Left renal cortex interstitium (tissue), 4 donors: ENCODE measurements at places on chromosomes 1 and 21.

DNA sequence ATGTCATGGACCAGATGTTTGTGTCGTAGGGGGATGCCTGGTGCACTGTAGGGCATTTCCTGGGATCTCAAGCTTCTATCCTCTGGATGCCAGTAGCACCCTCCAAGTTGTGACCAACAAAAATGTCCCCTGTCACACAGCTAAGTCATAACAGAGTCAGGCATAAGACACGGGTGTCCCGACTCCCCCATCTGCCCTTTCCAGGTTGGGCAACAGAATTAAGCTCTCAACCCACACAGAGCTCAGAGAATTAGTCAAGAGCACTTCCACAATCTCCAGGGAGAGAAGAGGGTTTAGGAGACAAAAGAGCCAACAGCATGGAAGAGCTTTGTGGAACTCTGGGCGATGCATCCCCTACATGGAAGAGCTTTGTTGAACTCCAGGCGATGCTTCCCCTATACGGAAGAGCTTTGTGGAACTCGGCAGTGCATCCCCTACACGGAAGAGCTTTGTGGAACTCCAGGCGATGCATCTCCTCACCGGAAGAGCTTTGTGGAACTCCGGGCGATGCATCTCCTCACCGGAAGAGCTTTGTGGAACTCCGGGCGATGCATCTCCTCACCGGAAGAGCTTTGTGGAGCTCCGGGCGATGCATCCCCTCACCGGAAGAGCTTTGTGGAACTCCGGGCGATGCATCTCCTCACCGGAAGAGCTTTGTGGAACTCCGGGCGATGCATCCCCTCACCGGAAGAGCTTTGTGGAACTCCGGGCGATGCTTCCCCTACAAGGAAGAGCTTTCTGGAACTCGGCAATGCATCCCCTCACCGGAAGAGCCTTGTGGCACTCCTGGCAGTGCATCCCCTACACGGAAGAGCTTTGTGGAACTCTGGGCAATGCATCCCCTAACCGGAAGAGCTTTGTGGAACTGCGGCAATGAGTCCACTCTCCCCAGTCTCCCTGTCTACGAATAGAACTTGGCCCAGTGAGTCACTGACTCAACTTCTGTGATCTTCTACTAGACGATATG lies 422.7 kb downstream of the KIF26B start:
- DNase-seq = no peak

DNA sequence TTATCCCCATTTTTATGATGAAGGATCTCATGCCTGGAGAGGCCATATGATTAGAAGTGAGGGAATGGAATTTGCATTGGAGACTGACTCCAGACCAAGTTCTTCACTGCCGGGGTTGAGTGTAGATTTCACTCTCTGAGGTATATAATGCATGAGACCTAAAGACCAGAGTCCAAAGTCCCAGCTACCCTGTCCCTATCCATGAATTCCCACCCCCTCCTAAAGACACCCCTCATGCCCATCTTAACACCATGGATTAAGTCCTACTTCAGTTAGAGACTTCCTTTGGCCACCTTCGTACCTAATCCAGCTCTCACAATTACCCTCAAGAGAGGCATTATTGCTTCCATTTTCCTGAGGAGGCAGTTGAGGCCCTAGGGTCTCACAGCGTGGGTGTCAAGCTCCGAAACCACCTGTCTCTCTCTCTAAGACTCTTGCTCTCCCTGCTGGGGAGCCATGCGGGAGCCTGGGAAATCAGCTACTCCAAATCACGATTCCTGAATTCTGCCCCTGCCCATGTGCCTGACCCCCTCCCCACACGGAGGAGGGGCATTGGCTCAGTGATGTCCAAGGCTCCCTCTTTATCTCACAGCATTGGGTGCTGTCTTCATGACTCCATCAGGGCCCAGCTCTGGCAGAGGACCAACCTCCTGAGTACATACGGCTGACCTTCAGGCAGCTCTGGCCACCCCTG lies 11.7 kb upstream of the FOXO6 start:
- DNase-seq = no peak

GRCh38 chr1:150259758-150260669 lies 2.4 kb downstream of the CA14 start:
- no peak for DNase-seq

DNA sequence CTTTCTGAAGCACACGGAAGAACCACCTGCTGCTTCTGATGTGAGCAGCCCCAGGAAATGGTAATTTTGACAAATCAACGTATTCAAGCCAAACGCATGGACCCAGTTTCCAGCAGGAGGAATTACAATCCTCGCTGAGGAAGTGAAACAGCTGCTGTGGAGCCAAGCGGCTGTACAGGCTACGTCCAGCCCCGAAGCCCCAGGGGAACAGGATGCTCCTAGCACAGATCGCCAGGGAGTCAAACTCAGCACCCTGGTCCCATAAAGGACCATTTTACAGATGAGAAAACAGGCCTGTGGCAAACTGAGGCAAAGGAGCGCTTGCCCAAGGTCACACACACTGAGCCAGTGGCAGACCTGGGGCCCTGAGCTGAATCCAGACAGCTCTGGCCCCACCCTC lies 108.0 kb downstream of the PTPRU start:
- DNase-seq = no peak

DNA sequence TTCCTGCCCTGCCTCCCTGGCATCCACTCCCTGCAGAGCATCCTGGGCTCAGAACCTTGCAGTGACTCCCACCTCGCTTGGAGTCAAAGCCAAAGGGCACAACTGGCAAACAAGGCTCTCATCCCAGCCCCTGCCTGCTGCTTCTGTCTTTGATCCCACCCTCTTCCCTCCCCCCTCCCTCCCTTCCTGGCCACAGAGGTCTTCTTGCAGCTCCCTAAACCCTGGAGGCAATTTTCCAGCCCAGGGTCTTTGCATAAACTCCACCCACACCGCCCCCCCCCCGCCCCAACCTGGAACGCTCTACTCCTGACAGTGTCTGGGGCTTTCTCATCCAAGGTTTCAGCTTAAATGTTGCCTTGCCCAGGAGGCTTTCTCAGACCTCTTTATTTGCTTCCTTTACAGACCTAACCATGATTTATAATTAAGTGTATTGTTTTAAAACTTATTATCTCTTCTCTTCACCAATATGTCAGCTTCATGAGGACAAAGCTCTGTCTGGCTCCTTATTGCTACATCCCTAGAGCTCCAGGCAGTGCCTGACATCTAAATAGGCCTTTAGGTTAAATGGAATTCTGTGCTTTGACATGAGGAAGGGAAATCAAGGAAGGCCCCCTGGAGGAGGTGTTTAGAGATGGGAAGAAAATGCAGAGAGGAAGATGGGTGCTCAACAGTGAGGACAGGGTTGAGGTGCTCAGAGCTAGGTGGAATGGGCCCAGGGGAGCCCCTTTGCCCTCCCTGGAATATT lies 37.7 kb upstream of the PADI1 start:
- DNase-seq = no peak

GRCh38 chr1:9494936-9495758 lies 44.1 kb upstream of the SLC25A33 start:
- no peak for DNase-seq

- peak; percentile 51 for DNase-seq
Measured at GRCh38 chr21:34745557-34746255, 76.9 kb downstream of the CLIC6 start.

GRCh38 chr1:33535334-33535733 lies 62.9 kb downstream of the ZSCAN20 start:
- DNase-seq = no peak

DNA sequence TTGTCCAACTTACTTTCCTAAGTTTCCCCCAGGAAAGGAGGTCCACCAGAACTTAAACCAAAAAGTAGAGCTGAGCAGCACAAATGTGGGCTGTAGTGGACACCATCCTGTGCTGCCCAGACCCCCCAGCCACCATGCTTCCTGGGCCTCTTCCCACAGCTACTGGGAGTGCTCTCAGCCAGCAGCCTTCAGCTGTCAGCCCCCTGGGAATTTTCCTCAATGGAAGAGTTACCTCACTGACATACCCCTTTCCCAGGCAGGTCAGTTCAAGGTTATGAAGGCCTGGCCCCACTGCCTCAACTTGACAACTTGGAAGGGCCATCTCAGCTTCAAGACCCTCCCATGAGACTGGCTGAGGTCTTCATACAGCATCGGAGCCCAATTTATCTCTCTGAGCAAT lies 47.7 kb downstream of the CDCP2 start:
- no peak for DNase-seq

- no peak for DNase-seq
Measured at GRCh38 chr1:10665930-10666850, 130.3 kb downstream of the CASZ1 start.

DNA sequence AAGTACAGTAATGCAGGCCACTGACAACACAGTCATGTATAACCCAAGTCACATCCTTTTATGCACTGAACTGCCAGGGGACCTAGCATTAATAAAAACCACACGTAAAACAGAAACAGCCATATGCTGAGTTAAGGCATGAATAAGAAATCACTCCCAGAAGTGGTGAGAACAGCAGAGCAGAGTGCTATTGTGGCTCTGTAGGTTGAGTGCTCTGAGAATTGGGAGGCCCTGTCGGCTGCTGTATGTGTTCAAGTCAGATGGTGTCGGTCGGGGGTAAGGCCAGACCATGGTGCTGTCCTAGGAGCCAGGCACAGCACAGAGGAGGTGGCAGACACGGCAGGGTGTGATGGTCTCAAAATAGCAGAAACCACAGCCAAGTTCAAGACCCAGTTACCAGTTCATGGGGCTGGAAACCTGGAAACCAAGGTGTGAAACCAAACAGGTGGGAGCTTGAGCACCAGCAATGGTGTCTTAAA lies 126.6 kb upstream of the COA6 start:
- no peak for DNase-seq

GRCh38 chr1:65265651-65266351 lies 43.5 kb upstream of the DNAJC6 start:
- no peak for DNase-seq

GRCh38 chr1:241775021-241775420 lies 73.0 kb upstream of the EXO1 start:
- DNase-seq = no peak

DNA sequence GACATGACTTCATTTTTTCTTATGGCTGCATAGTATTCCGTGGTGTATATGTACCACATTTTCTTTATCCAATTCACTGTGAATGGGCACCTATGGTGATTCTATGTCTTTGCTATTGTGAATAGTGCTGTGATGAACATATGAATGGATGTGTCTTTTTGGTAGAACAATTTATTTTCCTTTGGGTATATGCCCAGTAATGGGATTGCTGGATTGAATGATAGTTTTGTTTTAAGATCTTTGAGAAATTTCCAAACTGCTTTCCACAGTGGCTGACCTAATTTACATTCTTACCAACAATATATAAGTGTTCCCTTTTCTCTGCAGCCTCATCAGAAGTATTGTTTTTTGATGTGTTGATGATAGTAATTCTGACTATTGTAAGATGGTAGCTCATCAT lies 361.7 kb upstream of the SGIP1 start:
- DNase-seq = no peak

DNA sequence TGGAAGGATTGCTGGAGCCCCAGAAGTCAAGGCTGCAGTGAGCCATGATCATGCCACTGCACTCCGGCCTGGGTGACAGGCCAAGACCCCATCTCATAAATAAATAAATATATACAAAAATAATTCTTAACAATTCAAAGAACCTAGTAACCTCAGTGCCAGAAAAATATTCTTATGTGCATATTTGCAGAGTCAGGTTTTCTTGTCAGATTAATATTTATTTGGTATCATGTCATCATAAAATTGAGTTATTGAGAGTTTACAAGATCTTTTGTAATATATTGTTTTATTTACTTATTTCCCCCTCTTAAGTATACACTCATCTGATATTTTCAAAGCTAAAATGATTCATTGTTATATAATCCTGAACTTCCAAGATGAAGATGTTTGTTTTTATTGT lies 24.5 kb upstream of the AGL start:
- no peak for DNase-seq

DNA sequence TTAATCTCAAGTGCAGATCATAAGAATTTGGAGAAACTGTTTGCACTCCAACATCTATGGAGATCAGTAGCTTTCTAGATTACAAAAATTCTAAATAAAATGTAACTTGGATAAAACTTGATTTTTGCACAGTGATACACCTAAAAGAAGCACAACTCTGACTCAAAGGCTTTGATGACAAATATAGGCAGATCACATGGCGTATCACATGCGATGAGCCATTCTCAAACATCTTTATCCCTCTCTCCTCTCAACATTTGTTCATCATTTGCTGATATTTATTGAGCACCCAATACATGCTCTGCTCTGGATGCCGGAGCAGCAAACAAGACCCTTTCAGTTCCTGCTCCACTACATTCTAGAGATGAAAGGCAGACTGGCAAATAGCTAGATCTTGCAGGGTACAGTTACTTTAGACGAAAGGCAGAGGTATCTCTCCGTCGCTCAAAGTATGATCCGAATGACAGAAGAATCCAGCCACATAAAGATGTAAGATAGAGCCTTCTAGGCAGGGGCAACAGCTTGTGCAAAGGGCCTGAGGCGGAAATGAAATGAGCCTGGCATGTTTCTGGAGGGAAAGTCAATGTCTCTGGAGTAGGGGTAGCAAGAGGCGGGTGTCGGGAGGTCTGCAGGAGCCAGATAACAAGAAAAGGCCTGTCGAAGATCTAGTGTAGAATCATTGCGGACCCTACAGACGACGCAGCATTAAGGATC lies 145.8 kb upstream of the ERRFI1 start:
- no peak for DNase-seq

GRCh38 chr1:30642391-30643120 lies 80.8 kb downstream of the MATN1 start:
- no peak for DNase-seq

- peak; percentile 46 for DNase-seq
Measured at GRCh38 chr21:36854391-36854790, 112.1 kb downstream of the HLCS start.

- DNase-seq = no peak
Measured at GRCh38 chr1:99745061-99745460, 21.4 kb downstream of the FRRS1 start.

- DNase-seq = no peak
Measured at GRCh38 chr1:2127187-2128145, 67.1 kb downstream of the FAAP20 start.

GRCh38 chr1:183719289-183719688 lies 66.2 kb upstream of the APOBEC4 start:
- DNase-seq = no peak

DNA sequence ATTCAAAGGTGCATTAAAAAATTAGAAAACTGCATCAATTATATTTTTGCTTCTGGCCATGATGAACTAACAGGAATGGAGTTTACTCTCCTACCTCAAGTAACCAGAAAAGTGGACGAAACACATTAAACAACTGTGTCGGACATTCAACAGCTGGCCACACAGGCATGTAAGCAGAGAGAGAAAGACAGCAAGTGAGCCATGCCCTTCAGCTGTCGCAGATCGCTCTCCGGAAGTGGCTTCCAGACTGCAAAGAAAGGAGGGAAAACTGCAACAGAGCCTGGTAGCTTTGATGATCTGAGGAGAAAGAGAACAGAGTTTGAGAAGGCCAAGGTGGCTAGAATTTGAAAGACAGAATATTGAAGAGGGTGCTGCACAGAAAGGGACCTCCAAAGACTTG lies 557.2 kb downstream of the MATN1 start:
- no peak for DNase-seq

DNA sequence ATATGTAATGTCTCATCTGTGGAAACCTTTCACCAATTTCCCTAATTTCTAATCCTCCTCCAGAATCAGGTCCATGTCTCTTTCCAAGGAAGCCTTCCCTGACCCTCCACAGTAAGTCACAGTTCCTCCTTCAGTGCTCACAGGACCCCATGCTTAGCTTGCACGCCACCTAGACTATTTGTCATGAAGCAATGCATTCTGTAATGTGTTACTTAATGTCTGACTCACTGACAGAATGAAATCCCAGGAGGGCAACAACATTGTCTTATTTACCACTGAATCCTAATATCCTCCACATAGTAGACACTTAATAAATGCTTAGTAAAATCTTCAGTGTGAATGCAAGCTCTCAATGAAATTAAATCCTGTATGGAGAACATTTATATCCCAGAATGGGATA lies 245.9 kb upstream of the PLD5 start:
- DNase-seq = no peak
